Endodermal cell (in vitro differentiated cells): ENCODE measurements at places on chromosomes 12 and 14.

DNA sequence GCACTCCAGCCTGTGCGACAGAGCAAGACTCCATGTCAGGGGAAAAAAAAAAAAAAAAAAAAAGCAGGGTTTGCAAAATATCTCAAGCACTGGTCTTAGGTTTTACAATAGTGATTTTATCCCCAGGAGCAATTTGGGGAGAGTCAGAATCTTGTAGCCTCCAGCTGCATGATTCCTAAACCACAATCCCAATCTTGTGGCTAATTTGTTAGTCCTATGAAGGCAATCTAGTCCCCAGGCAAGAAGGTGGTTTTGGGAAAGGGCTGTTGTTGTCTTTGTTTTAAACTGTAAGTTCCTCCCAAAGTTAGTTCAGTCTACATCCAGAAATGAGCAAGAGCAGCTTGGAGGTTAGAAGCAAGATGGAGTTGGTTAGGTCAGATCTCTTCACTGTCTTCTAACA lies 135.7 kb downstream of the PLXNC1 start:
- no peak overlapping the region for H3K4me3 ChIP-seq
- H3K4me1 ChIP-seq = no peaks in the 10 kb centered on the region
- no peaks in the 10 kb centered on the region for H3K36me3 ChIP-seq
- no peaks in the 10 kb centered on the region for H3K27me3 ChIP-seq

DNA sequence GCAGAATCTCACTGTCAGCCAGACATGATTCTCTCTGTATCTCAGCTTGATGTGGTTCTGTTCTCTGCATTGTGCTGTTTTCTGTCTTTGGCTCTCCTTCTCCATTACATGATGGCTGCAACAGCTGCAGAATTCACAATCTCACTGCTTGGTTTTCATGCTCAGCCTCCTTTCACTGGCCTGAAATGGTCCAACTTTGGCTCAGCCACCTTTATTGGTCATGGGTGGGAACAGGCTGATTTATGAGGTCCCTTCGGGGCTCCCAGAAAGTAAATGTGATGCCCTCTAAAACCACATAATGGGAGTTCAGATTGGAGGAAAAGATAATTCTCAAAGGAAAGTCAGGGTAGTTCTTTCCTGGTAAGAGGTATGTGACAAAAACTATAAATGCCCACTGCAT lies 597.0 kb downstream of the ETNK1 start:
- DNase-seq = no peak
- no peak overlapping the region for H3K4me3 ChIP-seq
- H3K36me3 ChIP-seq = no peaks in the 10 kb centered on the region
- H3K27me3 ChIP-seq = no peaks in the 10 kb centered on the region
- H3K4me1 ChIP-seq = no peaks in the 10 kb centered on the region

- no peaks in the 10 kb centered on the region for H3K36me3 ChIP-seq
- no peak overlapping the region for H3K27ac ChIP-seq
- no peak overlapping the region for H3K4me3 ChIP-seq
- H3K27me3 ChIP-seq = no peaks in the 10 kb centered on the region
- H3K4me1 ChIP-seq = peaks cover under 1% of the 10 kb centered on the region
- no peak for DNase-seq
Observed at GRCh38 chr12:91617818-91618217, 435.2 kb upstream of the DCN start.

- peak; percentile 76 for DNase-seq
- no peaks in the 10 kb centered on the region for H3K27me3 ChIP-seq
- H3K4me3 ChIP-seq = no peak overlapping the region
Observed at GRCh38 chr12:39412210-39412609, 30.7 kb downstream of the KIF21A start.

GRCh38 chr12:24960222-24960855 lies 11.4 kb upstream of the BCAT1 start:
- peak; percentile 93 for DNase-seq
- H3K4me3 ChIP-seq = no peak overlapping the region
- no peaks in the 10 kb centered on the region for H3K36me3 ChIP-seq
- H3K4me1 ChIP-seq = peaks cover 3% of the 10 kb centered on the region

- DNase-seq = no peak
- no peak overlapping the region for H3K27ac ChIP-seq
- H3K36me3 ChIP-seq = no peaks in the 10 kb centered on the region
Observed at GRCh38 chr14:38279572-38279971, 23.7 kb upstream of the CLEC14A start.

- H3K4me3 ChIP-seq = no peak overlapping the region
- DNase-seq = peak; percentile 63
- no peaks in the 10 kb centered on the region for H3K36me3 ChIP-seq
Observed at GRCh38 chr14:104292084-104292970, 153.9 kb downstream of the KIF26A start.
